ENCODE measurements at places on chromosomes 4 and X.

- DNase-seq = no peak
Measured at GRCh38 chr4:165384186-165384585, 5.4 kb downstream of the CPE start.

DNA sequence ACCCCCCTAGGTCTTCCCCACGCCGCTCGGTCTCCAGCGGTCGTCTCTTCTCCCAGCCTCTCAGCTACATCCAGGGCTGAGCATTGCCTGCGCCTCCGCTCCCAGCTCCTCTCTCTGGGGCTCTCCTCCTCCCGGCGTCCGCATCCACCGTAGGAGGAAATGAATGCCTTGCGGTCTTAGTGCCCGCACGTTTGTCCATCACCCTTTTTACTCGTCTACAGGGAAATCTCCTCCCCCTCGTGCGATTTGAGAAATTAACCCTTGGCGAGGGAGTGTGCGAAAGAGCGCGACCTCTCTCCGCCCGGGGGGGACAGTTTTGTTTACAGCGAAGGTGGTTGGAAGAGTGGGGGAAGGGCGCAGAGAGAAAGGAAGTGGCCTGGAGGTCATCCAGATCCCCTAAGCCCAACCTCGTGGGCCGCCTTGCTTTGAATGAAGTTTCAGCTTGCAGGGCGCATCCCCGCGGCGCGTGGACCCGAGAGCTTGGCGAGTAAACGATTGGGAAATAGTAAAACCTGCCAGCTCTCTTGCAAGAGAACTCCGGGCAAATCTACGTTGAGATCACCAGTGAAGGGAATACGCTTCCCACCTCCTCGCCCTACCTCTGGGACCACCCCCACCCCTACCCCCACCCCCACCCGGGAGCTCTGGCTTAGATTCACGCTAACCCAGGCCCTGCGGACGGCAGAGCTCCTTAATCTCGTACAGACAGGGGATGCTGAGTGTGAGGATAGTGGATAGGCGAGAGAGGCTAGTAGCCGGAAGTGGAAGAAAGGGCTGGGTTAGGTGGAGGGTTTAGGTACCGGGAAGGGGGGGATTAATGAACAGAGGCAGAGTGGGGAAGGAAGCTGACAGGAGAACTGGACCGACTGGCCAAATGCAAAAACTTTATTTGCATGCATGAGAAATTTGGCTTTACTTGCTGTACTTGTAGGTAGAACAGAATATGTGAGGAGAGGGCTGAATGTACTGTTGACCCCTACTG is at the start of gene ELOVL6:
ELOVL6 (minus strand) TSS at position 181 of the 982 bp plus-strand sequence. CDS start 280 bp downstream, outside the sequence.
- peak; percentile 52 for DNase-seq

- no peak for DNase-seq
Measured at GRCh38 chr4:25012655-25013054, 18.1 kb downstream of the LGI2 start.

DNA sequence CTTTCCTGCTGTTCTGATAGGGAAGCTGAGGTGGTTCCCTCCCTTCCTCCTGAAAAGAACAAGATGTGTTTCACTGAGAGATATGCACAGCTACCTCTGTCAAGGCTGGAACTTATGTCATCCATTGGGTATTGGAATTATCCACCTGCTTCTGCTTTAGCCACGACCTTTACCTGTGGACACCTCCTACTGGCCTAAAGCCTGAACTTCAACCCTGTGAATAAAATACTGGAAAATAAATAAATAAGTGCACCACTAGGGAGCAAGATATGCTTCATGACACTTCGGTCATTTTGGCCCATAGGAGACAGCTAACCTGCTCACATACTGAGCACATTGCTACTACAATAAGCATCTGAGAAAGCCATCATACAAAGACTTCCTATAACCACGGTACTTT is 419.9 kb upstream of the NWD2 start:
- no peak for DNase-seq

DNA sequence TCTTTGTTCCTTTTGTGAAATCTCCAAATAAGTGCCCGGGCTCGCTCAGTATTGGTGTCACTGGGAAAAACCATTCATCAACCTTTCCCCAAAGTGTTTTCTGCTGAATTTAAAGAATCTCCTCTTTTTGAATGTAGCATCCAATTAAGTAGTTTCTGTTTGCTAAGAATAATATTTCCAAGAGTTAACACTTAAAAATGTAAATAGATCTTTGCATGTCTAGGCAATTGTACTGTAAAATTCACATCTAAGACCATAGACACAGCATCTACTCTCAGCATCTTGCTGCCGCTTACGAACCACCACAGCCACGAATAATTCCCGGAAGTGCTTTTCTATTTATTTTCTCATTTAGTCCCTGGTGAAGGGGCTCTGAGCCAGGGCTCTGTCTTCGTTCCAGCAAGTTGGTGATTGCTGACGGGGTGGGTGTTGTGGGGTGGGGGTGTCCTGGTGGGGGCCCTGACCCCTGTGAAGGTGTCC is 1.4 kb downstream of the NSG1 start:
- no peak for DNase-seq

DNA sequence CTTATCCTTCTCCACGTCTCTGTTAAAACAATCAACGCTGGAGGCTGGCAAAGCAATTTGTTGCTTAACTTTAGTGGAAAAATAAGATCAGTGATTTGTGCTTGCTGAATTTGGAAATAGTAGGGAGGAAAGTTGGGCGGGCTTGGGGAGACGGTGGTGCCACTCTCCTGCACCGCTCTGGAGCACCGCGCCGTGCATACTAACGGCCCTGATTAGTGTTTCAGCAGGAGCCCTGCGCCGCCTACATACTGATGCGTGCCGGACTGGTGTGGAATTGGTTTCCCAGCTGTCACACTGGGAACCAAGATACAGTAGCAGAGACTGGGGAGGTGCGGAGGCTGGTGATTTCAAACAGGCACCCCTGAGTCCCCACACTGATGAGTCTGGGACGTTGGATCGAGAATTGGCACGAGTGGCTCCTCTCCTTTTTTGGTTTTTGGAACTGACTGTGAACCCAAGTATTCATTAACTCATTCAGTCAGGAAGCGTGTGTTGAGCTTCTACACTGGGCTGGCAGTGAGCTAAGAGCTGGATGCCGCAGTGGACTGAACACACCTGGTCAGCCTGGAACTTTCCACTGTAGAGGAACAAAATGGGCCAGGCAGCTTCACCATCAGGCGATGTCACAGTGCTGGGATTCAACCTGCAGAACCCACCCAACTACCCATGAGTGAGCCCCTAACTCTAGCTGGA is 29.0 kb upstream of the PSAPL1 start:
- DNase-seq = no peak

DNA sequence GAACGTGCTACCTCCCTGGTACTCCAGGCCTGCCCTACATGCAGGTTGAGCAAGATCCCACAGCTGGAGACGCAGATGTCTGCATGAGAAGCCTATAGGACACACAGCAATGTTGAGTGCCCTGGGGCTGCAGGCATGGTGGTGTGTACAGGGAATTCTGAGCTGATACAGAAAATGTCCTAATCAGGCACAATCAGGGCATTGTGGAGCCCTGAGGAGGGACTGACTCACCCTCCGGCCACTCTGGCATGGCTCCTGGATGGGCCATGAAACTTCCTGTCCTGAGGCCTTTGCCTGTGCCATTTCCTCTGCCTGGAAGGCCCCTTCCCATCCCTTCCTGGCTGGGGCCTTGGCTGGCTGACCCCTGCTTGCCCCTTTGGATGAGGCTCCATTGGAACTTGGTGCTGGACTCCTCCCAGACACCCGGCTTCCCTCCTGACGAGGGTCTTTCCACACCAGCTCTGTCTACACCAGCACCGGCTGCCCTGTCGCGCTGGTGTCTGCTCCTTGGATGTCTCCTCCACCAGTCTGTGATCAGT is 16.7 kb upstream of the AFAP1 start:
- no peak for DNase-seq

GRCh38 chr4:7218686-7219085 is 26.3 kb downstream of the SORCS2 start:
- DNase-seq = no peak

- no peak for DNase-seq
Measured at GRCh38 chr4:158814636-158815330, 46.0 kb downstream of the FNIP2 start.

DNA sequence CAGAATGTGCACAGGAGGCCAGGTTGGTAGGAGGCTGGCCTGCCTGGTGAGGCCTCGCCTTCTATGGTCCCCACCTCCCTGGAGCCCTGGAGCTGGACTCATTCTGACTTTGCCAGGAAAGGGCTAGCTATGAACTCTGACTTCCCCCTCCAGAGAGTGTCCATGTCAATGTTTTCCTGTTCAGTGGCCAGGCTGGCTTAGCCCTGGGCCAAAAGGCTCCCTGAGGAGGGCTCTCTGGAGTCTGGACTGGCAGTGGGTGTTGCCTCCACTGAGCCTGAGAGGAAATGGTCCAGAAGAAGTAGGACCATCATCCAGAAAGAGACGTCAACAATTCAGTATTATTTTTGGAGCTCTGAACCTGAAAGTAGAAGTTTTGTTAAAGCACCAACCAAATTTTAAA is 178.7 kb downstream of the CHIC2 start:
- no peak for DNase-seq

DNA sequence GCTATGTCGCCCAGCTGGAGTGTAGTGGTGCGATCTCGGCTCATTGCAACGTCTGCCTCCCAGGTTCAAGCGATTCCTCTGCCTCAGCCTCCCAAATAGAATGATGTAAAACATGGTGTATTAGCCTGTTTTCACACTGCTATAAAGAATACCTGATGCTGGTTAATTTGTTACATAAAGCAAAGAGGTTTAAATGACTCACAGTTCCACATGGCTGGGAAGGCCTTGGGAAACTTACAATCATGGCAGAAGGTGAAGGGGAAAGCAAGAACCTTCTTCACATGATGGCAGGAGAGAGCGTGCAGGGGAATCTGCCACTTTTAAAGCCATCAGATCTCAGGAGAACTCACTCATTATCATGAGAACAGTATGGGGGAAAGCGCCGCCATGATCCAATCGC is 1191.8 kb downstream of the ARAP2 start:
- no peak for DNase-seq

DNA sequence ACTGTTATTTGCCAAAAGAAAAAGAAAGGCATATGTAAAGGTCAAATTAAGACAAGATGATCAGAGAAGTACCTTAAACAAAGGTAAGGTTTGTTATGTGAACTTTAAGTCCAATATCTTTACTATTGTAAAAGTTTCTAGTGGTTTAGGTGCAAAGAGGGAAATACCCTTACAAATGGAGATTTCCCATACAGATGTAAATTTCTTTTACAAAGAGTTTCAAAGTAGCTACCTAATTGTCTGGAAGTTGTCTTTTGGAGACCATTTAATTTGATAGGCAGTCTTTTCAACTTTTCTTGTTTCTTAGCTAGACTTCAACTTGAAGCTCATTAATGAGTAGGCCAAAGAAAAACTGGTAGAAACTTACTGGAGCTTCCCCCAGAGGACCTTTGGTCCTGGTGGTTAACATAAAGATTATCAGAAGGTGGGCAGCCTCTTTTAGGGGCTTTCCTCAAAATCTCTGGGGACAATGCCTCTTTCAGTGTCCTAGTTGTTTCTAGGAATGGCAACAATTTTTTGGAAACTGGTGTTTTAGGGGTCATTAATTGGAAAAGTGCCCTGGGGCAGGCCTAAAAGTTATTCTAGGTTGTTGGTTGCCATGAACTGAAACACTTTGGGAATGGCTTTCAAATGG is 297.3 kb downstream of the GUCY2F start:
- DNase-seq = no peak

DNA sequence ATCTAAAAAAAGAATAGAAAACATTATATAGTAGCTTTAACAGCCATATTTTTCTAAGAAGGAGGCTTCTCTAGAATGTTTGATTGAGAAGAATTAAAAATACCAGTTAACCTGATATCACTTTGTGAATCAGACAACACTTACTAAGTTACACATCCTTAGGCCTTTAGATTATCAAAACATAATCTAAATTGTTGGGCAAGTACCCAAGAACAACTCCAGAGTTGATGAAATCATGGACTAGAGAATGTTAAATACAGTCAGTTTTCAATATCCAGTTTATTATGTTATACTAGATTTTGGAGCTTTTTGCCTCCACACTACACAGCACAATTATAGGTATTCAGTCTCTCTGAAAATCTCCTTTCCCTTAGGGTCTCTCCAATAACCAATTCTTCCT is 39.6 kb downstream of the ARL13A start:
- no peak for DNase-seq

- no peak for DNase-seq
Measured at GRCh38 chr4:181647396-181648147, 595.6 kb upstream of the TENM3 start.

- no peak for DNase-seq
Measured at GRCh38 chrX:44303119-44303518, 40.4 kb downstream of the EFHC2 start.

GRCh38 chr4:140004922-140005627 is 148.9 kb downstream of the MAML3 start:
- no peak for DNase-seq

DNA sequence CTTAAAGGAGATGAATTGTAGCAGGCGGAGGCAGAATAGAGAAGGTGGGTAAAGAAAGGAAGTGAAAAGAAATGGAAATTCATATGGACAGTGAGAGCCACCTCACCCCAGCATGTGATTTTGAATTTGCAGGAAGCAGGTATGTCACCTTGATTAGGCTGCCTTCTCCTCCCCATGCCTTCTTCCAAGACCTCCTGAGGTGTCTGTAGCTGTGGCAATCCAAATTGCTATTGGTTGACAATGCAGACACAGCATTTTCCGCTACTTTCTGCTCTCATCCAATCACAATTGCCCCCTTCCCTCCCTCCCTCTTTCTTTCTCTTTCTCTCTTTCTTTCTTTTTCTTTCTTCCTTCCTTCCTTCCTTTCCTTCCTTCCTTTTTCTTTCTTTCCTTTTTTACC is 38.5 kb downstream of the RAB33B start:
- DNase-seq = no peak

DNA sequence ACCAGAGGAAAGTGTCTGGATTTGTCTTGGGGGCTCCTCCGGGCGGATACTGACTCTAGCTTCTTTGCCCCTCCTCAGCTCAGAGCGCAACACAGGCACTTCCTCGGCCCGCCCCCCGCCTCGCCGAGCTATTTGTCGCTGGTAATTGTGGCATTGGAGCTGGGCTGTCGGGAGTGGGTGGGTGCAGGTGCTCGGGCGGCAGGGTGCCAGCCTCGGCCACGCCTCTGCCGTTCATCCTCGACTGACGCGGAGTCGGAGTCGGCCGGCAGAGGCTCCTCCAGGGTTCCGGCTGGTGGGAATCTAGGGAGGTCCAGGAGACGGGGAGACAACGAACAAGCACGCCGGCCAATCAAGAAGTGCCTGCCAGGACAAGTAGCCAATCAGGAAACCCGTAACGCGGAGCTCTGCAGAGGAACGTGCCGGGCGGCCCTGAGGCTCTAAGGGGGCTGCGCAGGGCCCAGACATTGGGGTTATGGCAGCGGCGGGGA is 3.9 kb upstream of the SYN1 start:
- no peak for DNase-seq

DNA sequence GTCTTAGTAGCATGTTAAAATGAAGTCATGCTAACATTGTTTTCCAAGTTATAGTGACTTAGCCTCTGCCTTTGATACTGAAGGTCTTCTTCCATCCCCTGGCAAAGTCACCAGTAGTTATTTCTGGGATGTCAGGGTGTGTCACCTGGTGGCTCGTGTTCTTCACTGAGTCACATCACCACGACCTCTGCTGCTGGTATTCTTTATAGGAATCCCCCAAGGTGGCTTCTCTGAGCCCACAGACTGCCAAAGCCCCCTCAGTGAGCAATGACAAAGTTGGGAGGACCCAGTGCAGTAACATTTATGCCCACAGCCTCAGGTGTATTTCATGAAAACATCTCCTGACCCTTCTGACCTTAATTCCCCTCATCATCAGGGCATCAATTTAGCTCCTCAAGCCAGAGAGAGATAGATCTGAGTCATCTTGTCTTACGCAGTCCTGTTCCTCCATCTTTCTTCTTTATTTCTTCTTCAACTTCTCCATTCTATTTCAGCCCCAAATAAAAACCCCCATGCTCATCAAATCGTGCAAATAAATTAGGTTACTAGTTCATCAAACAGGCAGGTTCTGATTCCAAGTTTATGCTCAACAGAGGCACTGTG is 29.3 kb upstream of the GPRIN3 start:
- no peak for DNase-seq

Data from GM10248 (cell line).